ENCODE measurements at places on chromosomes 3 and 15.

- DNase-seq: no peak
These were observed 109.4 kb downstream of the SQOR start for GRCh38 chr15:45744236-45744589.

- DNase-seq: no peak
These were observed 12.8 kb upstream of the BNIP2 start for GRCh38 chr15:59701880-59702279.

DNA sequence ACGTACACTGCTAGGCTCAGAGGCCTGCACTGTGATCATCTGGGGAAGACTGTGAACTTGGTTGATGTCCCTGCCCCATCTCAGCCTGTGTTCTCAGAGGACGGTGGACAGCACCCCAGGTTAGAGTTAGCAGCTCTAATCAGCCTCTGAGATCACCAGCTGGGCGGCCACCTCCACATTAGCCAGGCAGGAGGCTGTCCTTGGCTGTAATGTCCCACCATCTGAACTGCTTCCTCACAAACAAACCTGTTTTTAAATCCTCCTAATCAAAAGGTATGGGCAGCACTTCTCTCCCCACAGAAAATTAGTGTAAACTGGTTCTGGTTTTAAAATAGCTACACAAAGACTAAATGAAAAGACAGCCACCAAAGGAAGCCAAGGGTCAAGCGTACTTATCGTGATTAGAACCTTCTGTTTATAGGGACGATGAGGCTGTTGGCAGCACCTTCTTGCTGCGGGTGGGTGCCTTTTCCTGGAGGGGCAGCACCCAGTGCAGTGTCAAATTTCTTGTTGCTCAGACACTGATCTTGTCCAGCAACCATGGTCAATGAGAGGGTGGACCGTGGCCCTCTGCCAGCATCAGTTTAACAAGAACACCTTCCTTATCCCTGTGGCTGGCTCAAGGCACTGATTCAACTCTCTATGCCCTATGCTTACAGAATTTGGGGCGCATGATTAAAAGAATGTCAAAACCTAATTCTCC is 24.6 kb downstream of the ACSBG1 start:
- DNase-seq: no peak

- DNase-seq: no peak
These were observed at the start of gene BCHE for GRCh38 chr3:165837058-165837525. Gene BCHE (minus strand): TSS chr3:165837423. CDS start chr3:165831033, 6,390 bp downstream.

- DNase-seq: no peak
These were observed 301.9 kb downstream of the CHL1 start for GRCh38 chr3:498487-498886.

- DNase-seq: no peak
These were observed 46.8 kb downstream of the ST6GAL1 start for GRCh38 chr3:186976837-186977750.

GRCh38 chr3:169591159-169591951 is 72.2 kb downstream of the MECOM start:
- DNase-seq: no peak

DNA sequence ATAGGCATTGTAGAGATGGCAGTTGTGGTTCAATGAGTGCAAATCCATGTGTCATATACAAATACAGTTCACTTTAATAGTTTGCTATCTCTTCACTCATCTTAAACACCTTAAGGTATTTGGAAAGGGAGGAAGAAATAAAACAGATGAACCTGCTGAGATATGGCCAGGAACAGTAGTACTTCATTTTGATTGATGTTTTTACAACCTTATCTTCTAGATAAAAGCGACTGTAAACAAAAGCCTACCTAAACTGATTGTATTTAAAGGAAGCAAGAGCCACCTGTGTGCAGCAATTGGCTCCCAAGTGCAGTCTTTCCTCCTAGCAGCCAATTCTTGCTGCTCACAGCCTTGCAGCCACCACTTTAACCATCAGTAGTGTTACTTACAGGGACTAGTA is 217.7 kb downstream of the CDIN1 start:
- DNase-seq: no peak
